ENCODE measurements at places on chromosomes 3 and 15.

DNA sequence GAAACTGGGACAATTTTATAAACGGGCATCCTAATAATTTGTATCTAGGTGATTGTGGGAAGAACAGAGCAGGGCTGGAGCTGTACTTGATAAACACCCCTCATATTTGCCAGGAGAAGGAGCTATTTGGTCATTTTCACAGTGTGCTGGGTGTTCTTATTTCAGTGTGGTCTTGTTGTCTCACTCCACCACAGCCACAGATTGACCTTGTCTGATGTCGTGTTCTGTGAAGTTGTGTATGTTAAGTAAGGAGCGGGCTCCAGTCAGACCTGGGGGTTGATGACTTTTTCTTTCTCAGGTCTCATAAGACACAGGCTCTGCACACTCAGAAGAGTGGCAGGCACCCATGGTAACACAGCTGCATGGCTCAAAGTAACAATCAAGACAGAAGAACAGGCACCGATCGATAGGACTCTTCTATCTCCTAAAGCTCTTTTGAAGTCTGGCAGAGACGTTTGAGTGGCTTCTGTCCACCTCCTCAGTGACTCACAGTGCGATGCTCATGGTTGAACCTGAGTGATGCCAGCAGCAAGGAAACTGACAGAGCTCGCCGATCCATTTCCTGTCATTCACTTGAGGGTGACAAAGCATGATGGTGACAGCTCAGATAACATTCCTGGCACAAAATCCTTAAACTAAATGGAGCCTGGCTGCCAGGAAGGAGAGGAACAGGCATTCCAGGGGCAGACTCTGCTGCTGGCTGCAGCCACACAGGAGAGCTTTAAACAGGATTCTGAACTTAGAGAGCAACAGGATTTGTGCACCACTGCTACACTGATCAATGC lies 20.8 kb downstream of the DPH3 start:
- no peak for DNase-seq

- DNase-seq = no peak
Measured at GRCh38 chr15:64051407-64052259, 5.3 kb upstream of the DAPK2 start.

GRCh38 chr15:81959196-81959595 lies 86.6 kb downstream of the MEX3B start:
- DNase-seq = no peak

DNA sequence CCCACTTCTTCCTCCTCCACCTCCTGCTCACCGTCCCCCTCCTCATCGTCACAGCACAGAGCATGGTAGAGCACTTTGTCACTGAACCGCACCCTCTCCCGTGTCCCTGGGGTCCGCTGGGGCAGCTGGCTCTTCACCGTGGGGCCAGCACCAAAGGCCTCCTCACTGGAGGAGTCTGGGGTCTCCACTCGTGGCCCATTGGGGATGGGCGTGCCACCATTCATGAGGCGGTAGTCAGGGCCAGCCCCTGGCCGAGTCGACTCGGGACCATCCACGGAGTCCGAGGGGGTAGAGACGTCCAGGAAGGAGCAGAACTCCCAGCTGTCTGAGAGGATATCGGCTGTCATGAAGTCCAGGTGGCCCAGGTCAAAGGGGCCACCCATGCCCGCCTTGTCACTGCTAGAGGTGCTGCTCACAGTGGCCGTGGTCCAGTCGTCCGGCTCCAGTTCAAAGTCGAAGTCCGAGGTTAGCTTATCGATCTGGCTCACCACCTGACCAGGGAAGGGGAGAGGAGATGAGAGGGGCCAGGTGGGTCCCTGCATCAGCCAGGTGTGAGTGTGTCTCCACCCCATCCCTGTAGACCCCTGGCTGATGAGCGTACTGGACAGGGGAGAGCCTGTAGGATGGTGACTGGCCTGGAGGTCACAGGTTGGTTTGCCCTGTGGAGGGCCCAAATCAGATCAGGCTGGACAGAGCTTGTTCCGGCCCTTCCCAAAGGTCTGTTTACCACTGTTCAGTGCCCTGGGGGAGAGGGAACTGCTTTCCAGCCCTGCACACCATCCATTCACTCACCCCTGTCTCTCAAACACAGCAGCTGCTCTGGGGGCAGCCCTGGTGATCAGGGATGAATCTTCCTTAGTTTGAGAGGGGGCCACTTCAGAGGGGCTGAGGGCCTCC lies 12.8 kb downstream of the INSYN1 start:
- DNase-seq = no peak

DNA sequence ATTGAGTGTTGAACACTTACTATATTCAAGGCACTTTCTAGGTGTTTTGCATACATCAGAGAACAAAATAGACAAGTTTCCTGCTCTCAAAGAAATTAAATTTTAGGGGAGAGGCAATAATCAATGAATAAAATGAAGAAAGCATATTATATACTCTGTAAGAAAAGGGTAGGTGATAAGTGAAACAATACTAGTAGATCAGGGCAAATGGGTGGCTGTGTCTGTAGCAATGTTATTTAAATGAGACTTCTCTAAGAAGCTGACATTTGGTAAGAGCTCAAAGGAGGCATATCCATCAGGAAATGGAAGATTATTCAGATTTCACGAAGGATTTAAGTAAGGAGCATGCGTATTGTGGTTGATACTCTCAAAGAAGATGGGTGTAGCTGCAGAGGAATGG lies 1291.6 kb downstream of the NSUN3 start:
- DNase-seq = no peak

DNA sequence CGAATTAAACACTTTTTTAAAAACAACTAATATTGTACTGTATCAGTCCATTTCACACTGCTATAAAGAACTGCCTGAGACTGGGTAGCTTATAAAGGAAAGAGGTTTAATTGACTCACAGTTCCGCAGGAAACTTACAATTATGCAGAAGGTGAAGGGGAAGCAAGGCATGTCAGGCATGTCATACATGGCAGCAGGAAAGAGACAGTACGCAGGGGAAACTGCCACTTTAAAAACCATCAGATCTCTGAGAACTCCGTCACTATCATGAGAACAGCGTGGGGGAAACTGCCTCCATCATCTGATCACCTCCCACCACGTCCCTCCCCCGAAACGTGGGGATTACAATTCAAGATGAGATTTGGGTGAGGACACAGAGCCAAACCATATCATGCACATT lies 162.8 kb upstream of the TPM1 start:
- DNase-seq = no peak
